ENCODE measurements at places on chromosomes 7 and 10.

GRCh38 chr7:156781972-156782371 lies 111.0 kb downstream of the LMBR1 start:
- no peak for DNase-seq

GRCh38 chr7:145737617-145738016 lies 379.0 kb upstream of the CNTNAP2 start:
- DNase-seq: no peak

DNA sequence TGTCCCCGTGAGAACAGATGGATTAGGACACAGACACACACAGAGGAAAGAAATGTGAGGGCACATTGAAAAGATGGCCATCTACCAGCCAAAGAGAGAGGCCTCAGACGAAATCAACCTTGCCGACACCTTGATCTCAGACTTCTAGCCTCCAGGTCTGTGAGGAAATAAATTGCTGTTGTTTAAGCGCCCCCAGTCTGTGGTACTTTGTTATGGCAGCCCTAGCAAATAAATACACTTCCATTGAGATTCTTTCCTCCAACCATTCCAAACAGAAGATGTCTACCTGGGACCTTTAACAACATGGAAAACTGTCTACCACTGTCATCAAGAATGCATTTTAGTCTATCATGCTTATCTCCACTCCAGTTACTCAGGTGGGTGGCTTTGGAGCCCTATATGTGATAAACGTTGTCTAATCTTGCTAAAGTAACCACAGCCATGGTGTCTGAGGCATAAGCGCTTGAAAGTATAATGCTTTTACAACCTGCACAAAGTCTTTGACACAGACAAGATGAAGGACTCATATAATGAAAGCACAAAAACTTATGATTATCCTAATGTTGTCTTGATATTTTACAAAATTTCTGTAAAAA lies 244.3 kb downstream of the MTERF1 start:
- no peak for DNase-seq

- DNase-seq: no peak
These were observed 84.7 kb downstream of the CHST15 start for GRCh38 chr10:124008681-124009080.

GRCh38 chr7:151570366-151570915 lies 50.7 kb upstream of the RHEB start:
- DNase-seq: no peak

GRCh38 chr10:104117839-104118323 lies 4.1 kb upstream of the SFR1 start:
- no peak for DNase-seq

DNA sequence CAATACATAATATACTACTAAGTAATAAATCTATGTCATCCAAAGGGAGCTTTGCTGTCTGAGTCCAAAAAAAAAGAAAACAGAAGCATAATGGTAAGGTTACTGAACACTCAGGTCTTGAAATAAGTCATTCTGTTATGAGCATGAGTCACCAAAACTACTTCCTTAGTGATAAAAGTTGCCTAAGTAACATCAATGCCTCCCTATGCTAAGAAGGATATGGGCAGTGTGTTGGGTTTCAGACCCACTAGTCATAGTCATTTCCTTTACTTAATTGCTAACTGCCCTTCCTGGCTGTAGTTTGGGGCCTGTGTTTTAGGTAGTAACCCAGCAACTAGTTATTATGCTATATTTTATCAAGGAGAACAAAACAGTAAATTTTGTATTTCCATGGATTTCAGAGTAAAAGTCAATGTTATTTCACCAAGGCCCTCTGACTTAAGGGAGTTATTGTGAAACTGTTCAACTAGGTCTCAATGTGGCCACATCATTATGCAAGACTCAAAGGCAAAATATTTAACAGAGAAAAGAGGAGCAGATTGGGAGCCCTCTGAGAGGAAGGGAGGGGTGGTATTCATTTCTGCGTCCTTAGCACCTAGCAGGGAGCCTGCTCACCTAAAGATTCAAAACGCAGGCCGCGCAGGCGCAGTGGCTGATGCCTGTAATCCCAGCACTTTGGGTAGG lies 11.7 kb upstream of the VIM start:
- no peak for DNase-seq

Measured in activated naive CD4-positive, alpha-beta T cell treated with anti-CD3 and anti-CD28 coated beads, Interleukin-2, amount 50 U/mL, for 16 hours (primary cell).